ENCODE measurements at places on chromosomes 5 and 9.

DNA sequence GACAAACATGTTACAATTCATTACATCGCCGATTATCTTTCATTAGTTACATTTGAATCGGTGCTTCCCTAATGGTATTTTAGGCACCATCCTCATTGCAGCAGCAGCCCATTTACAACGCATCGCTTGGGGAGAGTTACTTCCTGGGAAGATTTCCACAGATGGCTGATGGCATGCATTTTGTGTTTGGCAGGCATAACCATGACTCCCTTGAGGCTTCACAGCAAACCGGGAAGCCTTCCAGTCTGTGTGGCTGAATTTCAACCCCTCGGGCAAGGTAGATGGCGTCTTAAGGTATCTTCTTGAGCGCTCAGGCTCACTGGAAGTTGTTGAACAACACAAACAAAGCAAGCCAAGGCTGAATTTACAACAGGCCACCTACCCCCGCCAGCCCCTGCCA lies 1.6 kb upstream of the DNAH5 start:
- no peak for DNase-seq
- H3K27ac ChIP-seq, result no peak overlapping the region
- no peak overlapping the region for H3K4me3 ChIP-seq
- H3K36me3 ChIP-seq, result no peaks in the 10 kb centered on the region
- no peaks in the 10 kb centered on the region for H3K27me3 ChIP-seq
- no peaks in the 10 kb centered on the region for H3K4me1 ChIP-seq

DNA sequence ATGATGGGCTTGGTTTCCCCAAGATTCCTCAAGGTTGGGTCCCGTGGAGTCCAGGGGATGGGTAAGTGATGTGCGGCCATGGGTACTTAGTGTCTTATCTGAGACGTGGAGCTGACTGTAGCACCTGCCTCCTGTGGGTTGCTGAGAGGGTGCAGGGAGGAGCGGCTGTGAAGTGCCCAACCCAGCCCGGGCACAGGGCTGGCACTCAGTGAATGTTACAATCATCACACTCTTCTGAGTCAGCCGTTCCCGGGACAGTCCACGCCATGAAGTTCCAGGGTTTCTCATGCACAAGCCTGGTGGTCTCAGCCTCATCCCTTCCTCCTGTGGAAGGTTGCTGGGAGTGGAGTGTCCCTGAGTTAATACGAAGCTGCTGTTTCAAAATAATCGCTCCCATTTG lies 29.1 kb downstream of the NTNG2 start:
- H3K36me3 ChIP-seq, result no peaks in the 10 kb centered on the region
- DNase-seq, result no peak
- no peaks in the 10 kb centered on the region for H3K27me3 ChIP-seq
- H3K4me1 ChIP-seq, result no peaks in the 10 kb centered on the region
- no peak overlapping the region for H3K27ac ChIP-seq

- DNase-seq, result no peak
- H3K27ac ChIP-seq, result no peak overlapping the region
- H3K27me3 ChIP-seq, result no peaks in the 10 kb centered on the region
Observed at GRCh38 chr9:117013440-117013995, 326.4 kb downstream of the TRIM32 start.

DNA sequence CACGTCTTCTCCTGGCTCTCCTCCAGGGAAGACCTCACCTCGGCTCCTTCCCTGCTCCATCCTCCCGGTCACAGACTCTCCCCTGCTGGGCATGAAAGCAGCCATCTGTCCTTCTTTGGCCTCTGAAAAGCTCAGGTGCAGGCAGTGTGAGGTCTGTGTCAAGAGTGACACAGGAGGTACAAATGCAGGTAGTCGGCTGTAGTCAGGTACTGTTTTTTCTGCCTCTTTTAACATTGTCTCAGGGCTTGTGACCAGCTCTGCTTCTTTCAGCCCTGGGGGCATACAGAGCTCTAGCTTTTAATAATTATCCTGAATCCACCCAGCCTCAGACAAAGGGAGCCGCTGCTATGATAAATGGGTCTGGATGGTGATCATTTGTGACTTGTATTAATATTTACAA lies 46.4 kb downstream of the C5orf15 start:
- H3K4me3 ChIP-seq, result no peak overlapping the region
- H3K36me3 ChIP-seq, result no peaks in the 10 kb centered on the region
- no peak overlapping the region for H3K27ac ChIP-seq
- DNase-seq, result no peak
- H3K27me3 ChIP-seq, result peaks cover 10% of the 10 kb centered on the region

- no peak overlapping the region for H3K4me3 ChIP-seq
- H3K36me3 ChIP-seq, result no peaks in the 10 kb centered on the region
- no peak for DNase-seq
- no peaks in the 10 kb centered on the region for H3K27me3 ChIP-seq
Observed at GRCh38 chr5:161602736-161603135, 56.2 kb upstream of the GABRB2 start.

GRCh38 chr5:172093965-172094364 lies 87.5 kb upstream of the FBXW11 start:
- no peak overlapping the region for H3K4me3 ChIP-seq
- no peaks in the 10 kb centered on the region for H3K4me1 ChIP-seq
- H3K36me3 ChIP-seq, result peaks cover 41% of the 10 kb centered on the region
- no peaks in the 10 kb centered on the region for H3K27me3 ChIP-seq
- no peak overlapping the region for H3K27ac ChIP-seq
- DNase-seq, result no peak

- no peaks in the 10 kb centered on the region for H3K27me3 ChIP-seq
- H3K4me1 ChIP-seq, result peaks cover 23% of the 10 kb centered on the region
- H3K36me3 ChIP-seq, result peaks cover 17% of the 10 kb centered on the region
- H3K4me3 ChIP-seq, result peak overlapping the region; percentile 19
Observed at GRCh38 chr9:128192601-128193371, 1.4 kb upstream of the CIZ1 start.

GRCh38 chr9:134475011-134475790 lies 148.9 kb downstream of the RXRA start:
- no peak overlapping the region for H3K4me3 ChIP-seq
- no peaks in the 10 kb centered on the region for H3K4me1 ChIP-seq
- DNase-seq, result no peak
- no peaks in the 10 kb centered on the region for H3K36me3 ChIP-seq
